ENCODE measurements at places on chromosomes 2 and 18.

GRCh38 chr2:144441711-144442141 lies 78.2 kb downstream of the ZEB2 start:
- DNase-seq, result no peak

DNA sequence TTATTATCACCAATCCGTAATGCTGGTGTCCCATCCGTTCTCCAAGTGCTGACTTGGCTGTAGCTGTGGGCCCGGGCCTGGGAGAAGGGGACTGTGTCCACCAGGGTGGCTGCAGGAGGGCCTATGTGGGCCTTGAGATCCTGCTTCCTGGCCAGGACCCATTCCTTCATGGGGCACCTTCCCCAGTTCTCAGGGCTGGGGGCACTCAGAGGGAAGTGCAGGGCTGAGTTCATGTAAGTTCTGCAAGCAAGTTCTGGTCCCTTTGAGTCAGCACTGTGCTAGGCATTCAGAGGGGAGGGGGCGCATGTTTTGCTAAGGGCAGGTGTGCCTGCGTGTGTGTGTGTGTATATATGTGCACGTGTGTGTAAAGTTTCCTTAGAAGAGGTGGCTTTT lies 94.0 kb downstream of the GLI2 start:
- peak; percentile 17 for DNase-seq

GRCh38 chr2:37068686-37069085 lies 15.5 kb downstream of the HEATR5B start:
- no peak for DNase-seq

DNA sequence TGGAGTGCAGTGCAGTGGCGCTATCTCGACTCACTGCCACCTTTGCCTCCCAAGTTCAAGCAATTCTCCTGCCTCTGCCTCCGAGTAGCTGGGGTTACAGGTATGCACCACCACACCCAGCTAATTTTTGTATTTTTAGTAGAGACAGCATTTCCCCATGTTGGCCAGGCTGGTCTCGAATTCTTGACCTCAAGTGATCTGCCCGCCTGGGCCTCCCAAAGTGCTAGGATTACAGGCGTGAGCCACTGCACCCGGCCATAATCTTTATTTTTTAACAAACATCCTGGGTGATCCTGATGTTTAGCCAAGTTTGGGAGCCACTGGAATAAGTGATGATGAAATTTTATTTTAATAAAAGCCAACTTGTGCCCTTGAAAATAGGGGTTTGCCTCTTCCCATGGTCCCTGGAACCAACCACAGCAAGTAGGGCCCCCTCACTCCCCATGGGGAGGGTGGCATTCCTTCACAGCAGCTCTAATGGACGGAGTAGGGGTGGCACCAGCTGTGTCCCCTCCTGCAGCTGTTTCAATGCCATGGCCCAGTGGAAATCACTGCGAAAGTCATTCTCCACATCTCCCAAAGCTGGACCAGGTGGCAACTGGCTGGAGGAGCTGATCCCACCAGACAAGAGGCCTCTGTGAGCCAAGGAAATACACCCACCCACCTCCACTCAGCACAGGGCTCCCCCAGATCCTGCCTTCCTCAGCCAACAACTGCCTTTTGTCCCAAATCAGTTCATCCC lies 194.8 kb downstream of the ZFP36L2 start:
- DNase-seq, result no peak

DNA sequence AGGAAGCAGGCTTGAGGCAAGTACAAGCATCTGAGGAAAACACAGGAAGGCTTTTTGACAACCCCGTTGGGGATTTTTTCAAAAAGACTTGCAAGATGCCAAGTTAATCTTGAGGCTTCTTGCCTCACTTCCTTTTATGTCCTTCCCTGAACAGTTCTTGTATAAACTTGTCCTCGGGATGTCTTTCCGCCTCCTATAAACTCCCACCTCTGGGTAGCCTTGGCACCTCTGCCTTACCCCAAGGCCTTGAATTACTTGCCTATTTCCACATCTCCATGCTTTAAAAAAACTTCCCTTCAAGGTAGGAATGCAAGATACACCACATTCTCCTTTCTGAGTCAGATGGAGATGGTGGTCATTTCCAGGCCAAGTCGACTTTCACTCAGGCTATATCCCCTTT lies 106.4 kb upstream of the RBBP8 start:
- DNase-seq, result no peak

- no peak for DNase-seq
Observed at GRCh38 chr18:6885006-6885481, 155.5 kb downstream of the ARHGAP28 start.

GRCh38 chr2:221641181-221641871 lies 69.2 kb upstream of the EPHA4 start:
- no peak for DNase-seq

GRCh38 chr2:239263231-239263630 lies 137.6 kb downstream of the HDAC4 start:
- DNase-seq, result no peak

- DNase-seq, result no peak
Observed at GRCh38 chr2:23721454-23721826, 205.5 kb downstream of the ATAD2B start.

GRCh38 chr2:208983486-208983885 lies 440.4 kb upstream of the MAP2 start:
- no peak for DNase-seq

DNA sequence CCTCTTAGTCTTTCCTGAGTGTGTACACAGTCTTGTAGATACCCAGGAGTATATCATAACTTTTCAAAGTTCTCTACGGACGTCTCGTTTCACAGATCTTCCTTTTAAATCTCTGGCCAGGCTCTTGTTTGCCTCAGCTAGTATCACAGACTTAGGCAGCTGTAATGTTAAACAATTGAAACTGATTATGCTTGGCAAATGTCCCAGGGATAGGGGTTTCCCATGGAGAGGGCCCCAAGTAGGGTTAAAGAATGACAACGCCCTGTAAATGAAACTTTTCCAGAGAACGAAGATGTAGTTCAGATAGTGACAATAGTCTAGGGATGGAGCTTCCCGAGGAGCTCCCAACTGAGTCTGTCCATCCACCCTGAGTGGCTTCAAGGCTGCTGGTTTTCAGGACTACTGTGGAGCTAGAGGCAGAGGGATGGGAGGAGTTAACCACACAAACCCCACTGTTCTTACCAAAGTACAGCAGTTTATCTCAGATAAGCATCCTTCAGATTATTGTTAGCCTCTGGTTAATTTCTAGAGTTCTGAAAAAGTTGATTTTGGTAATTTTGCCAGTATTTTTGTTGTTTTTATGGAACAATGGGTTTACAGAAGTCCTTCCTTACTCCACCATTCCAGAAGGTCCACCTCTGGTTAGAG lies 9.1 kb downstream of the NEURL3 start:
- DNase-seq, result no peak

DNA sequence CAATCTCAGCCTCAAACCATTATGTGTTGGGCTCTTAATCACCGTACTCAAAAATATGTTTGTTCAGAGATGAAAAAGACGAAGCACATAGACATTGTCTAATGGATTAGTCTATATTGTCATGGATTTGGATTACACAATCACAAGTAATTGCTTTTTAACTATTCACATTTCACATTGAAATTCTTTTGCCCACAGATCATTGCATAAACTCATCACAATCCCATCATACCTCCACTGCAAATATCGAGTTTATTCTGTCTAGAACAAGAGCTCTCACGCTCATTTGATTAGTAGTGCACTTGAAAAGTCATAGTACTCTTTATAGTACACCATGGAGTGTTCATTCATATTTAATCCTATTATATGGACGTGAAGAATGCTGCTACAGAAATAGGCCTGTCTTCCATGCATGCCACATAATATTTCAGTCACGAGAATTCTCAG lies 97.9 kb upstream of the SOX11 start:
- DNase-seq, result no peak

GRCh38 chr18:25675123-25675850 lies 323.3 kb upstream of the ZNF521 start:
- DNase-seq, result no peak

DNA sequence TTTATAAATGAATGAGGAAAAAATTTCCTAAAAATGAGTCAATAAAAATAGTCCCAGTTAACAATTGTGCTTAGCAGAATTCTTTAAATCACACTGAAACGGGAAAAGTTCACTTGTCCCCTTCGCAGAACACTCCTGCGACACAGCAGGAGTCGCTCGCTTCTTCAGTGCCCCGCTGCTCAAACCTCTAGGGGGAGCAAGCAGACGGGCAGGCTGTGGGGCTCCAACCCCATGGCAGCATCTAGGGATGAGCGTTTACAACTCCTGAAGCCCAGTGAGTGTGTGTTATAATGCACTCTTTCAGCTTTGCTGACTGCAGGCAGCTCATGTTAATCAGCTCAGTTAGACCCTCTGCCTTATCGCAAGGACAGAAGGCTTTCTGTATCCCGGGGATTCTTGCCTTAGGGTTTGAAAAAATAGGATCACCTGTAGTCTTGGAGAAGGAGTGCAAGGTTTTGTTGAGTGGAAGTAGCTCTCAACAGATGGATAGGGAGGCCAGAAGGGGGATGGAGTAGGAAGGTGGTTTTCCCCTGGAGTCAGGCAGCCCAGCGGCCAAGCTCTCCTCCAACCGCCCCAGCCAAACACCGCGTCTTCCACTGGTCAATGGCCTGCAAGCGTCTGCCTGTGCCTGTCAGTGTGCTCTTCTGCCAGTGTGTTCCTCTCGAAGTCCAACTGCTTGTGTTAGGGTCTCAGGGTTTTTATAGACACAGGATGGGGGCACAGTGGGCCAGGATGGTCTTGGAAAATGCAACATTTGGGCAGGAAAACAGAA lies 1977.7 kb upstream of the LRRTM1 start:
- no peak for DNase-seq

DNA sequence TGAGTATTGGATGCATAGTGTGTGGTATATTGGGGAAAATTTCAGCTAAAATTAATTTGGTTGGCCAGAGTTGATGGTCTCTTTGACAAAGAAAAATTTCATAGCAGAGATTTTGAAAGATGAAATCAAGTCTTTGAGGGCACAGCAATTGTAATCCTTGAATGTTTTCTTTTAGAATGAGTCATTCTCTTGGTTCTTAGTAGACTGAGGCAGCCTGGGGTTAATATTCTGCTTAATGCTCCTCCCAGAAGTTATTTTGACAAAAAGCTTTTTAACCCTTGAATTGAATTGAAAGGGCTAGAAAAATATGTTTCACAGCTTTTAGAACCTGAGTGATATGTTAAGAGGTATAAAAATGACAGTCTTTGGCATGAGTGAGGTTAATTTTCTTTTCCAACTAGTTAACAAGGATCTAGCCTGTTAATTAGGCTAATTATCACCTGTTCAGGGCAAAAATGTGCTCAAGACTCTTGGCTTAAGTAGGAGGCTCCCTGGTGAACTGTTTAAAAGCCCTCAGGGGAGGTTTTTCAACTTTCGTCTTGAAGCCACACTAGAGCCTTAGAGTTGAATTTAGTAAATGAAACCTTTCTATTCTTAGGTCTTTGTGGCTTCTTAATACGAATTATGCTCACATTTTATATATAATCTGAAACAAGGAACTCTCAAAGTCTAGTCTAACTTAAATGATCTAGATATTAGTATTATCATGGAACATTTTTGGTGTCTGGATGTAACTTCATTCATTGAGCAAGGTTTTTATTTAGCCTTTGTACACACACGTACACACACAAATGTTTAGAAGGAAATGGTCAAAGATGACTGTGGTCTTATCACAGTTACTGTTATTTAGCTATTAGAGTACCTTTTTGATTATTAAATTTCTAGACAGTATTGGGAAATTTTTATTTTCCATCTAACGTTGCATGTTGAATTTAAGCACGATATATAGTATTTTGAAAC lies 272.5 kb downstream of the ZNF407 start:
- DNase-seq, result no peak

- DNase-seq, result no peak
Observed at GRCh38 chr2:134783912-134784311, 54.5 kb upstream of the ACMSD start.

DNA sequence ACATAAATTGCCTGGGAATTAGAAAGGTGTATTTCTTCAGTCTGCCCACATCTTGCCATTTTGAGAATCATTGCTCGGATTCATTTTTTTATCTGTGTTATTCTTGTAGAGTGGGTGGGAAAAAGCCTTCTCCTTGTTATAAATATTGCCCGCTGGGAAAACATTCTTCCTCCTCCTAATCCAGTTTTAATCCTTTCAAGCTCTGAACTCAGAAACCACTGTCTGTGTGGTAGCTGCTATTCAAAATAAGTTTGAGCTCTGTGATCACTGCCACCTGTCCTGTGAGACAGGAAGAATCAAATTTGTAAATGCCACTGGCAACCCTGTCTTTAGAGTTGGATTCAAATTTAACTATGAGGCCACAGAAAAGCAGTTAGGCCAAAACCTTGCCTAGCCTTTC lies 1875.2 kb upstream of the PIK3C3 start:
- no peak for DNase-seq

DNA sequence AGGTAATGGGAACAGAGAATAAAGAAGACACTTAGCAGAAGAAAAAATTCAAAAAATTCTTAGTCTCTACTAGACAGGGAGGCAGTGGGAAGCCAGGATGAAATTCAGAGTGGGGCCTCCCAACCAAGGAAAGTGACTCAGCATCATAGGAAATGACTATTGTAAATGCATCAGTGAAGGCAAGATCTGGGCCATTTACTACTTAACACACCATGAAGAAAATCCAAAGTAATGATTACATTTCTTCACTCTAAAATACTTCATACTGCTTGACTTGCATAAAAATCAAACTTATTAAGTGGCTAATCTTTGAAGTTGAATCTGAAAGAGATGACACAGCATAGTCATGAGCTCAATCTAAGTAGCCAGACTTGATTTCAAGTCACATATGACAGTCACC lies 405.8 kb upstream of the SLC39A10 start:
- DNase-seq, result no peak

- DNase-seq, result no peak
Observed at GRCh38 chr2:1370461-1370860, 42.8 kb upstream of the TPO start.

GRCh38 chr2:131036269-131036668 lies 57.0 kb downstream of the FAM168B start:
- DNase-seq, result no peak

- DNase-seq, result no peak
Observed at GRCh38 chr18:7447318-7448028, 119.6 kb upstream of the PTPRM start.

GRCh38 chr2:229160180-229160579 lies 110.9 kb downstream of the PID1 start:
- DNase-seq, result no peak

DNA sequence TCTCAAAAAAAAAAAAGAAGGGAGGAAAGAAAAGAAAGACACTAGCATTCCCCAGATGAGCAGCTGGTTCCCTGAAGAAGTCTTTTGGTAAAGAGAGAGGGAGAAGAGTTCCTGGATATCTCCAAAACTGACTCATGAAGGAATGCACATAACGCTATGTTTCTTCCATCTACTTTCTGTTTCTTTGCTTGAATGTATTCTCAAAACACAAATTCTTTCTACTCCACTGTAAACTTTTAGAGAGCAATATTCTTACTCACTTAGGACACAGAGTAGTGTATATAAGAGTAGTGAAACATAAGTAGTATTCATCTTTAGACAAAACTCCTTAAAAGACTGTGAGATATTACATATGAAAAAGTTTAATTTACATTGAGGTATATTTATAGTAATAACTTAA lies 64.2 kb downstream of the TRIP12 start:
- DNase-seq, result no peak

GRCh38 chr2:166091439-166091838 lies 36.4 kb downstream of the SCN1A start:
- DNase-seq, result no peak

- DNase-seq, result no peak
Observed at GRCh38 chr2:46020416-46020815, 276.8 kb upstream of the EPAS1 start.

- DNase-seq, result no peak
Observed at GRCh38 chr18:37554399-37554787, 11.2 kb downstream of the CELF4 start.
